Activated CD4-positive, alpha-beta T cell treated with anti-CD3 and anti-CD28 coated beads, Interleukin-2, amount 10 ng/mL, durations not matched to agents 24 days and 14 days (primary cell): ENCODE measurements at places on chromosomes 6 and 20. TPM values are rescaled to one million over a fixed set of nuclear protein-coding genes. Genes with fewer than 3 reads are reported as not detected.
A peak's percentile ranks its signal among the peaks of the same experiment; 100 is the strongest.

DNMT3B gene
- 1.1 and 1.3 TPM in 2 replicates for total RNA-seq

DNA sequence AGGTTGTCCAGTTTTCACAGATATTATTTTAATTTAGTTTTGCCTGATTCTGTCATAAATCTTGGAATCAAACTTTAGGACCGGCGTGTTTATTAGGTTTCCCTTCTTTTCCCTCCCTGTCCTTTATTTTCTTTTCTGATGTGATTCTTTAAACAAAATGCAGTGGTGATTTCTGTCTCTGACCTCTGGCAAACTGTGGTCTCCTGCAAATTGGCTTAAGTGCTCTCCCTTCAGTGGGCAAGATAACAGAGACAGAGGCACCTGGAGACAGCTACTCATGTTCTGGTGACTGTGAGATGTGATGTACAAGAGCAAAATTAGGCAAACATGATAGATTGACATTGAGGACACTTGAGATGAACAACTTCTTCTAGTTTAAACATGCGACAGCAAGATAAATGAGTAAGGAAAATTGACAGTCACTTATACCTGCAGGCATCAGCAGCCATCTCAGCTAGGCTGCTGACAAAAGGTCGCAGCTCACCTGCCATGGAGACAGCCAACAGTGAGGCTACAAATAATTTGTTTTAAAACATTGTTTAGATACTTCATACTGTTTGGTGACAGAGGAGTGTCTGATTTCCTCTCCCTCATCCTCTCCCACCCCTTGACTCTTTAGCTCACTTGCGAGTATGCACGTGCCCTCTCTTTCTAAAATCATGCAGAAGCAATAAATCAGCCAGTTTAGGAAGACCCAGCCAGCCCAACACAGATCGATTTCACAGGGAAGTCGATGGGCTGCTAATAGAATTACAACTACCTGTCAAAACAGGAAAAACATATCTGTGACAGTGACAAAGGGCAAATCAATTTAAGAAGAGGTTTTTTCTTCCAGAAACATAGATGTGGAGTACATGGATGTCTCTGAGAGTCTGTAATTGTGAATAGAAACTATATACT, 63.4 kb upstream of the MAP3K7 start:
- DNase-seq = no peak

GRCh38 chr20:36538026-36538722, 3.1 kb upstream of the MYL9 start:
- no peak for DNase-seq

- DNase-seq = peak; percentile 76
Measured at GRCh38 chr6:150894935-150895552, 29.5 kb downstream of the MTHFD1L start.

GRCh38 chr6:122337645-122338044, 61.8 kb upstream of the HSF2 start:
- no peak for DNase-seq
